ENCODE measurements at places on chromosomes 6 and 20. TPM values are rescaled to one million over a fixed set of nuclear protein-coding genes. Genes with fewer than 3 reads are reported as not detected.

The CDH22 gene
- 0.41 TPM for total RNA-seq

DNA sequence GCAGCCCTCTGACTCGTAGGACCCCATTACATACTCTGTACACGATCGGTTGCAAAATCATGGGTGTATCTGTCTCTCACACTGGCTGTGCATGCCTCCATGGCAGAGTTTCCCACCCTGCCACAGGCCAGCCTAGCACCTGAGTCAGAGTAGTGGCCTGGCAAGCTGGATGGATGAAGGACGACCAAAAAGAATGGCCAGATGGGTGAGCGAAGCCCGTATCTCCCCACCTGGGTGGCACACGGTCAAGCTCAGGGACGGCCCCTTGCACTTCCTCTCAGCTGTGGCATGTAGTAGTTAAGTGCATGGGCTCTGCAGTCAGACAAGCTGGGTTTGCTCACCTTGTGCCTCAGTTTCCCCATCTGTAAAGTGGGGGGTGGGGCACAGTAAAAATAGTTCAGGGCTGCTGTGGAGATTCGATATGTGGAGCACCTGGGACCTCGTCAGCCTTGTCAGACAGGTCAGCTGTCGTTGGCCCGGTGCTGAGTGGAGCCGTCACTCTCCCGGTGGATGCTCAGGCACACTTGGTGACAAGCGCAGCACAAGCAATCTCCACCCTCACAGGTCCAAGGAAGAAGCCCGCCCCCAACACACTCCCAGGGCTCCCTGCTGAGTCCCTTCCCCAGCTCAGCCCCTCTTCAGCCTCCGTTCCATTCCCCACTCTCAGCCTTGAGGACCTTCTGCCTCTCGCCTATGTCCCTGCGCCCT is 12.6 kb downstream of the CPNE5 start:
- DNase-seq: no peak

GRCh38 chr20:14717134-14717999 is 380.0 kb upstream of the FLRT3 start:
- DNase-seq: no peak

- peak; percentile 13 for DNase-seq
Measured at GRCh38 chr6:135393289-135393688, 104.3 kb downstream of the AHI1 start.

- DNase-seq: no peak
Measured at GRCh38 chr6:2819978-2820377, 21.7 kb downstream of the SERPINB1 start.

GRCh38 chr6:78300885-78301284 is 566.5 kb upstream of the IRAK1BP1 start:
- no peak for DNase-seq

The APCDD1L gene
- 5.1 TPM for total RNA-seq

DNA sequence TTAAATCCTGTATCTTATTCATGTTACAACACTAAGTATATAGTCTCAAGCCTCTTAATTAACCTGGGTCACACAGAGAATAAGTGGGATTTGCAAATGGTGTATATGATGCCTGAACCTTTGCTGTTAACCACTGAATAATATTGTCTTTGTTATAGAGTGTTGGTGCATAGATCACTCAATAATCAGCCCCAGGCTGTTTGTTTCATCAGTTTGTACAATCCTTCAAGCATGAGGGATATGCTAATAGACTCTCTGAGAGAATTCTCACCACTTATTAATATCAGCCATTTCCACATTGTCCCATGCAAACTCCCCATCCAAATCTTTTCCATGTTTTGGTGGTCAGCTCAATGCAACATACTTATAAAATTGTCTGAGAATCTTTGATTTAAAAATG is 21.7 kb downstream of the OR2B6 start:
- DNase-seq: no peak

DNA sequence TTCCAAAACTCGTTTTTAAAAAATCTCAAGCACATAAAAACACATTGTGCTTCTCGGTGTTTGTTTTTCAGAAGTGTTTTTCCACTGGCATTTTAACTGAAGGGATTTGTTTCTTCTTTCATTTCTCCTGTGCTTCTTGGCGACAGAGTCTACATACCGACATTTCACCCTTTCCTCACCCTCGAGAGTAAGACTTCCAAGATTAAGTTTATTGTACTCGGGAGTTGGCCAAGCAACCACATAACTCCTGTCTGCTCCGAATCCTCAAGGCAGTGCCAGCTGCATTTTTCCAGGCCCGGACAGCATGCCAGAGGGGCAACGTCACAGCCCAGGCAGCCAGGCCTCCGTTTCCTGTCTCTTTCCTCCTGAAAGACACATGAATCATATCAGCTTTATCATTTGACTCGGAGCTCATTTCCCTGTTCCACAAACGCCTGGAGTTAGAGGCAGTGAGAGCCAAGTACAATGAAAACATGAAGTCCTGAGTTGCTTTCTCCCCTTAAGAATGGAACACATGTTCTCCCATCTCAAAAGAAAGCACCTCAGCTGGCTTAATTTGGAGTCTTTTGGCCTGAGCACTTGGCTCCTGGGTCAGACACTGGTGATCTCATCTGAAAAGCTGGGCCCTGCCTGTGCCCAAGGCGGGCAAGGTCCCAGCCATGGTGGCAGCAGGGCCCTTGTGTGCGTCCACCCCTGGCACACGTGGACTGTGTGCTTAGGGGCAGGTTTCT is 23.2 kb upstream of the FAM50B start:
- DNase-seq: peak; percentile 95

GRCh38 chr20:3223994-3224680 is 14.8 kb downstream of the ITPA start:
- DNase-seq: no peak

- no peak for DNase-seq
Measured at GRCh38 chr6:117444600-117444999, 18.9 kb upstream of the ROS1 start.

The ZNF311 gene
- total RNA-seq: 1.5 TPM

The PACRG gene
- total RNA-seq: 11.5 TPM

The TFAP2D gene
- not detected for total RNA-seq

DNA sequence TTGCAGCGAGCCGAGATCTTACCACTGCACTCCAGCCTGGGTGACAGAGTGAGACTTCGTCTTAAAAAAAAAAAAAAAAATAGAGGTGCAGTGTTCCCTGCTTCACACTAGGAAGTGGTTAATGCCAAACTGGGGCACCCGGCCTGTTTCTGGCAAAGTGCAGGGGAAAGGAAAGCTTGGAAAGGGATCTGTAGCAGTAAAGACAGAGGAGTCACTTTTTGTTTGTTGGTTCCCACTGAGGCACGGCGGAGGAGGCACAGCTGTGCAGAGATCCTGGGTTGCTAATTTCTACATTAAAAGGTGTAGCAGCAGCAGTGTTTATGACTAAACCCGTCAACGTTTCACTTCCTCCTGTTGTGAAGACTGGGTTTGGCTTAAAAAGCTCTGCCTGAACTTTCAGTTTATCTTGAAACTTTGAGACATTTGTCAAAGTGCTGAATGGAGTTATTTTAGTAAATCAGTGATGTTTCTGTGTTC is 125.6 kb downstream of the CARMIL1 start:
- DNase-seq: no peak

DNA sequence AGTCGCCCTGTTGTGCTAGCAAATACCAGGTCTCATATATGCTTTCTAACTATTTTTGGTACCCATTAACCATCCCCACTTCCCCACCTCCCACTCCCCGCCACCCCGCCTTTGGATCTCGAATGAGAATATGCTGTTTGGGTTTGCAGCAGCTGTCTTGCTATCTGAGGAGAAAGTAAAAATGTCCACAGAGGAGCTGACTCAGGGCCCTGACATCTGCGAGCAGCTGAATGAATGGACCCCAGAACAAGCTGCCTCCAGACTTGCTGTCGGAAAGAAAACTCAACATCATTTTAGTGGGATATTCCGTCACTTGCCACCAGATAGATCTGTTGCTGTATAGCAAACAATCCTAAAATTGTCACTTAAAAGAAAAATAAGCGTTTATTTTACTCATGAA is 103.7 kb downstream of the LINC00237 start:
- DNase-seq: peak; percentile 25

- DNase-seq: no peak
Measured at GRCh38 chr6:63708631-63709030, 73.0 kb downstream of the PHF3 start.

GRCh38 chr20:46011631-46012482 is 3.1 kb downstream of the MMP9 start:
- no peak for DNase-seq

GRCh38 chr6:151431337-151431736 is 20.6 kb downstream of the RMND1 start:
- no peak for DNase-seq

The BNIP5 gene
- total RNA-seq: not detected

DNA sequence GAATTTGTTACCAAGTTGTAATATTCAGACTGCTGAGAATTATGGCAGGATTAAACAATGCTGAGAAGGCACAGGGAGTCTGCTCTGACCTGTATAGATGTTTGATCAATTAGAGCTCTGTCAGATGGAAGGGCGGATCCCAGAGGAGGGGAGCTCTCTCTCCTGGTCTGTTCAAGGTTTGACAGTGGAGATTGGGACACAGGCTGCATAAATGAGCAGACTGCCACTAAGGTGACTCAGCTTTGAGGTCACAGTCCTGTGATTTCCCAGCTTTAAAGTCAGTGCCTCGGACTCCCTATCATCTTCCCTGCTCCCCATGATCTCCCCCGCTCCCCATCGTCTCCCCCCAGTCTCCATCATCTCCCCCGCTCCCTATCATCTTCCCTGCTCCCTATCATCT is 59.2 kb upstream of the SLC22A23 start:
- no peak for DNase-seq

GRCh38 chr20:64090165-64090564 is 6.0 kb upstream of the LKAAEAR1 start:
- DNase-seq: no peak

The RNF182 gene
- 0.51 TPM for total RNA-seq

DNA sequence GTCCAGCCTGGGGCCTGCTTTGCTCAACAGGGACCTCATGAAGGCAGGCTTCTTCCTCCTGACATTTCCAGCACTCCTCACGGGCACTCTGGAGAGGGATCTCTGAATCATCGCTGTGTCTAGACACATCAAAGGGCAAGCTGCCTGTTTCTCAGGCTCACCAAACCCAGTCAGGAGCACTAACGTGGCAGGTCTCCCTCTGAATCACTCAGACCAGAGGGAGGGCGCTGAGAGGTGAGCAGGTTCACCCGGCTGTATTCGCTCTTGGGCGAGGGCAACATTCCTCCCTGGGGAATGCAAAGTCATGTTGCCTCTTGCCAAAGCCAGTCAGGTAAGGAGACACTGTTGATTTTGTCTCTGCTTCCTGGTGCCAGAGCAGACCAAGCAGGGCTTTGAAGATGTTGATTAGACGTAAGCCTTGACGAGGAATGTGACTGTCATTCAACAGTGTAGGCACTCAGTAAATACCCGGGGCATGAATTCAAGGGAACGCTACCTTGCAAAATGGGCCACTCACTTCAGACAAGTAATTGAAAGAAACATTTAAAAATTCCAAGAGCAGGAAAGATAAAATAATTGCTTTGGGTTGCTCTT is 50.1 kb downstream of the CYP24A1 start:
- peak; percentile 39 for DNase-seq

DNA sequence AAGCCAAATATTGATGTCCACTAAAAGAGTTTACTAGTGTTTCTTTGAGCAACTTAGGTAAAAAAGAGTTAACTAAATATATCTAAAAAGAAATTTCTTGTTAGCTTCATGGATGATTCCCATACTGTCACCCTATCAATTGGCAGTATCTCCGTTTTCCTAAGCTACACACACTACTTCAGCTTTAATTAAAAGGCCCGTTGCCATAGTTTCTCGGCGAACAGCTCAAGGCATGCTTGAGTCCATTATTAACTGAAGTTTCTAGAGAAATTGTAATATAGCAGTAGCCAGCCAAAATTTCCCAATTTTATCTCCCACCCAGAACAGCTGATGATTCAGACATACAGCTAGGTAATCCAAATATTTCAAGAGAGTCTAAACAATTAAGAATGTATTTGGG is 20.0 kb upstream of the BEND6 start:
- no peak for DNase-seq

GRCh38 chr6:15642276-15642675 is 20.6 kb downstream of the DTNBP1 start:
- no peak for DNase-seq

- no peak for DNase-seq
Measured at GRCh38 chr6:1792989-1793388, 183.3 kb downstream of the FOXC1 start.

- peak; percentile 61 for DNase-seq
Measured at GRCh38 chr20:22070610-22071058, 365.2 kb downstream of the PAX1 start.

GRCh38 chr6:80154160-80154559 is 47.7 kb downstream of the BCKDHB start:
- DNase-seq: no peak

DNA sequence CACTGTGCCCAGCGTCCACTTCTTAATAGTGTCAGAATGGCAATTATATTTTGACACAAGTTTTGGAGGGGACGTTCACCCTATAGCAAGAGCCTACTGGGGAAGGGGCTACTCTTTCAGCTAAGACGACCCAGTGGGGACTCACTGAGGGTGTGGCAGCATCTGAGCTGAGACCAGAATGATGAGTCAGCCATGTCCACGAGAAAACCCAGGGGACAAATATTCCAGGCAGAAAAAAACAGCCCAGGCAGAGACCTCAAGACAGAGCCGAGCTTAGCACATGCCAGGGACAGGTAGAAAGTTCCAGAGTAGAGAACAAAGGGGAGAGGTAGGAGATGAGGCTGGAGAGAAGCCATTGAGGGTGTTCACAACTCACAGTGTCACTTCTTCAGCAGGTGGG is 11.2 kb downstream of the CNBD2 start:
- DNase-seq: no peak

GRCh38 chr20:1332749-1333300 is 3.9 kb upstream of the SDCBP2 start:
- DNase-seq: no peak

The ERMARD gene
- 17.3 TPM for total RNA-seq

GRCh38 chr20:63977739-63978276 is 1.6 kb downstream of the SAMD10 start:
- no peak for DNase-seq

The PRRT1 gene
- total RNA-seq: 1.2 TPM

DNA sequence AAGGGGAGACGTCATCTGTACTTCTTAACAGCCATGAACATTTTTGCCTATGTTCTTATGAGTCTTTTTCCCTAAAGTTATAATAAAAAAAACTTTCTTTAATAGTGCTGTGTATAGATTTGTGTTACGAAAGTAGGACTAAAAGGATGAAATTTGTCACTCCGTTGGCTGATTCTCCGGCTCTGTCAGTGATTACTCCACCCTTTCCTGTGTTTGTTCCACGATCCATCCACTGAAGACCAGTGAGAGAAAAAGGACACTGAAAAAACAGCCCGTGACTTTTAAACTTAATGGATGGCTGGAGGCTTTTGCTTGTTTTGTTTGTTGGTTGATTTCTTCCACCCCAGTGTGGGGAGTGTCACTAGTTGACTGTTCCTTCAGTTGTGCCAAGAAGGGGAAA is 232.0 kb upstream of the NOX3 start:
- no peak for DNase-seq

DNA sequence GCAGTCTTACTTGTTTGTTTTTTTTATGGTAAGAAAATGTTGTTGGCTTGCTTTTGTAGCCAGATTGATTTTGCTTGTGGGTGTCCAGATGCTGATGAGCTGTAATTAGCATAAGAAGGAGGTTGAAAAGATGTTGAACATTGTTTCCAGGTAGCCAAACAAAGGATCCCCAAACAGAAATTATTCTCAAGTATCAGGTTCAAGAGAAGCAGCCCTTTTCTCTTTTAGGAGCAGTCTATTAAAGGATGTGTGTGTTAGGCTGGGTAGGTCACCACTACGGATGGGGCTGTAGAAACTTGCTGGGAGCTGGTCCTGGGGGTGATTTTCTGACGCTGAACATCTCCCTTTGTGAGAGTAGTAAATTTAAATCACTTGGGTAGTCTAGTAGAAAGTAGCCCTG is 86.9 kb upstream of the VSTM2L start:
- peak; percentile 37 for DNase-seq

The WFDC13 gene
- not detected for total RNA-seq

GRCh38 chr6:149763866-149764265 is 14.3 kb downstream of the PCMT1 start:
- no peak for DNase-seq

Measured in tongue (tissue), 3 donors.